GM06990 (cell line): ENCODE measurements at places on chromosomes 7 and 10.

- DNase-seq, result no peak
Measured at GRCh38 chr7:18208921-18209320, 181.3 kb upstream of the PRPS1L1 start.

DNA sequence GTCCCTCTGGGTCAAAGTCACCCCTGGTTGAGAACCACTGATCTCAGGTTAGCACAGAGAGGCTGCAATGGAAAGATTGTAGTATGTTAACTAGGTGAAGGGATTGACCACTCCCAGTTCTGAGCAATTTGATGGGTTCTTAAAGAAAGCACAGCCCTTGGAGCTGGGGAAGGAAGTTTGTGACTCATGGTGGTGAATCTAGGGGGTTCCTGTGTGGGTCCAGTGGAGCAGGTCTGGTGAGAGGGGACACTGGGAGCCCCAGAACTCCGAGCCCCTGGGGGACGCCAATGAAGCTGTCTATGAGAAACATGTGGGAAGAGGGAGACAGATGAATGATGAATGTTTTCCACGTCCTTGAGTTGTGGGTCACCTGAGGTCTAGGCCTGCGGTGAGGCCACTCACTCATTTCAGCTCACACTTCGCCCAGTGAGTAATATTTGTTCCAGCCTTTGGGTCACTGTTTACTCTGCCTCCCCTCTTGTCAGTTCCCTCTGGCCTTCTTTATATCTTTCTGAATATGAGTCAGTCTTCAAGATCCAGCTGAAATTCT lies 341.9 kb downstream of the LRMDA start:
- DNase-seq, result no peak

DNA sequence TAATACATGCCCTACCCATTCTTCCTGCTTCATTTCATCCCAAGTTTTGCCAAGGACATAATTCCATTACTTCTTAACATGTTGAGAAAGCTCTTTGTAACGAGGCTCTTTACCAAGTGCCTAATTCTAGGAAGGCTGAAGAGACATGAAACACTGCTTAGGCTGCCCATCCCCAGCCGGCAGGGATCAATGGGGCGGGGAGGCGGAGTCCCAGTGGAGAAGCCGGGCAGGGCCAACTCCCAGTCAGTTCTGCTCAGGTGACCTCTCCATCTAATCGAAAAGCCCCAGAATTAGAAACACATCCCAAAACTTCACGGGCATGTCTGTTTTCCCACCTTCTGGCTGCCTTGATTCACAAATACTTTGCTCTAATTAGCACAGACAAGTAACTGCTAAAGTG lies 89.5 kb upstream of the LYZL1 start:
- DNase-seq, result no peak

GRCh38 chr7:18538554-18539250 lies 43.2 kb downstream of the HDAC9 start:
- peak; percentile 66 for DNase-seq

DNA sequence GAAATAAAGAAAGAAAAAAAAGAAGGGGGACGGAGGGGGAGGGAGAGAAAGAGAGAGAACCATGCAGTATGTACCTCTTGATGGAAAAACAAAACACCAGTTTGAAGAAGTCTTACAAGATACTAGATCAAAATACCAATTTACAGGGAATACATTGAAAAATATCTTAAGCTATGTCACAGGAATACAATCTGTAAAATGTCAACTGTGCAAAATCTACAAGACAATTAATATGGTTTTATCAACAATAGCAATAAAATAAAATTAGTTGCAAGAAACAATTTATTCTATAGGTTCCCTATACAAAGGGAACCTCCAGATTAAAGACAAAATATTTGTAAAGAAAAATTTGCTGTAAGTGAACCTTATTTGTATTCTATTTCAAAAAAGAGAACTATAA lies 98.3 kb upstream of the CABCOCO1 start:
- DNase-seq, result no peak

- DNase-seq, result peak; percentile 26
Measured at GRCh38 chr10:23015021-23015707, 80.2 kb upstream of the MSRB2 start.

- DNase-seq, result no peak
Measured at GRCh38 chr7:151607464-151607867, 87.8 kb upstream of the RHEB start.

- DNase-seq, result no peak
Measured at GRCh38 chr7:105788816-105789349, 87.5 kb downstream of the ATXN7L1 start.

DNA sequence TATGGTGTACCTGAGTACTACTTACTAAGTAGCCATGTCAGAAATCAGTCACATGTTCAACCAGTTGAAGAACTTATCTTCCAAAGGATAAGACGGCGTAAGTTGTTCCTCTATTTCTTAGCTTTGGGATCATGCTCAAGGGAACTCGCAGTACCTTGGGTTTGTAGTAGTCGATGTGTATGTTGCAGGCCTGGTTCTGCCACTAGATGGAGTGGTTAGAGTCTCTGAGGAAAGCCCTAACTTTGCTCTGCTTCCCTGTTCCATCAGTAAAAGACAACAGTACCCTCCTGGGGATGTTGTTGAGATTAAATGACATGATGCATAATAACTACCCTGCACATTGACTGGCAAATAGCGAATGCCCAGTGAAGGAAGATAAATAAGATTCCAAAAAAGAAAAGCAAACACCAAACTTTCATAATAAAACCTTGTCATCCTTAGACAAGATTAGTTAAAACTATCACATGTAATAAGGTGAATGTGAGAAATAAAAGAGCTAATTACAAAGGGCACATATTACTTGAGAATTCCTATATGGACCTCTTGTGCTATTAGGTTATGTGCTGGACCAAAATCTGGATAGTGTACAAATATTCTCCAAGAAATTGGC lies 165.9 kb downstream of the ABCA13 start:
- DNase-seq, result no peak

GRCh38 chr10:1047937-1048336 lies 982 bp downstream of the IDI1 start:
- DNase-seq, result no peak

- no peak for DNase-seq
Measured at GRCh38 chr10:13788711-13789447, 202.1 kb downstream of the PRPF18 start.

GRCh38 chr7:139661043-139661440 lies 116.8 kb downstream of the HIPK2 start:
- no peak for DNase-seq

DNA sequence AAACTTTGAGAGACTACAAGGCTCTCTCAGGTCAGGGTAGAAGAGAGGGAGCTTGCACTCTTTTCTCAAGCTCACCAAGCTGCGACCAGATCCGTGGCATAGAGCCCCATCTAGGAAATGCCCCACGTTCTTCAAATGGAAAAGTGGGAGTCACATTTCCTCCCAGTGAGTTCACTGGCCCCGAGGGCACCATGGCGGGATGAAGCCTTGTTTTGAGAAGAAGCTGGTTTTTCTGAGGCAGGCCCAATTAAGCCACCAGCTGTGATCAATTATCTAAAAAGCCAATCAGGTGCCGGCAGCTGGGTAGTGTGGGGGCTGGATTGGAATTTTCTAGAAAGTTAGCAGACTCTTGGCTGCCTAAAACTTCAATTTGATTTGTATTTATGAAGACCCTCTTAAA lies 101.4 kb downstream of the ZNF365 start:
- no peak for DNase-seq

GRCh38 chr10:30803892-30804322 lies 174.4 kb upstream of the LYZL2 start:
- DNase-seq, result no peak

GRCh38 chr7:46558482-46559193 lies 637.6 kb upstream of the IGFBP3 start:
- no peak for DNase-seq

DNA sequence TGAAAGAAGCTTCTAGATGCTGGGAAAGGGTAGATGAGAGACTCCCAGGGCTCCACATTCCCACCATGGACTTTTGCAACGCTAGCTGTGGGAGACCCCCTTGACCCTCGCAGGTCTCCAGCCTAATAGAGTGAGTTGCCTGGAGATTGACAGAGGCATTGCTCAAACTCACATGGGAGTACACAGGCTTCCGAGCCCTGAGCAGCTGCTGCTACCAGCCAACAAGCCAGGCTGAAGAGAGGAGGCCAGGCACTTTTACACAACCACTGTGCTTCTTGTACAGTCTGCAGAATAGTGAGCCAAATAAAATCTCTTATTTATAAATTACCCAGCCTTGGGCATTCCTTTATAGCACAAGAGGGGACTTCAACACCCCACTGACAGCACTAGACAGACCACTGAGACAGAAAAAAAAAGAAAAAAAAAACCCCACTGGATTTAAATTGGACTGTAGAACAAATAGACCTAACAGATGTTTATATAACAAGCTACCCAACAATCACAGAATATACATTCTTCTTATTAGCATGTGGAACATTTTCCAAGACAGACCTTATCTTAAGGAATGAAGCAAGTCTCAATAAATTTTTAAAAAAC lies 146.2 kb downstream of the ZFAND4 start:
- DNase-seq, result no peak

DNA sequence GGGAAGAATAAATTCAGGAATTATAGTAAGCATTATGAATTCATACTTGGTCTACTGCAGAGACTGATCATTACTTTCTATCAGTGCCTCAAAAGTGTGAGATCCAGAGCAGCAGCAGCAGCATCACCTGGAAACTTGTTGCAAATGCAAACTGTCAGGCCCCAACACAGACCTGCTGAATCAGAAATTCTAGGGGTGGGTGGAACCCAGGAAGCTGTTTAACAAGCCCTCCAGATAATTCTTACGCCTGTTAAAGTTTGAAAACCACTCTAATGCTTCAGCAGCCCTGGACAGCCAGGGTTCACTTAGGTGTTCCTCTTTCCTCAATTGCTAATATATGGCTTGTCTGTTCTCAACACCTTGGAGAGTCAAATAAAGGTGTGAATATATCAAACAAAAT lies 19.5 kb downstream of the CACUL1 start:
- no peak for DNase-seq

DNA sequence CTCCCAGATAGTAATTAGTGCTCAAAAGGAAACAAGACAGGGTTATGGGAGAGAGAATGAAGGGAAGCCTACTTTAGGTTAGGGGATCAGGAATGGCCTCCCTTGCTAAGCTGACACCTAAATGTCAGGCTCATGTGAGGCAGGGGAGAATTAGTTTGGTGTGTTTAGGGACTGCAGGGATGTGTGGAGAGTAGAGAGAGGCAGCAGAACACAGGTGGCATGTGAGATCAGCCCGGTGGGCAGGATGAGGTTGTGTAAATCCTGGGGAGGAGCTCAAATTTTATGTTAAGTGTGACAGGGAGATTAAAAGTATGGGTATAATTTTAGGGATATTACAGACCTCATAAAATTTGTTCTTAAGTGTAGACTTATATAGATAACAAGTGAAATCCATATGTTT lies 56.2 kb upstream of the ZNF438 start:
- no peak for DNase-seq

GRCh38 chr7:22447762-22448161 lies 52.2 kb downstream of the STEAP1B start:
- peak; percentile 83 for DNase-seq

DNA sequence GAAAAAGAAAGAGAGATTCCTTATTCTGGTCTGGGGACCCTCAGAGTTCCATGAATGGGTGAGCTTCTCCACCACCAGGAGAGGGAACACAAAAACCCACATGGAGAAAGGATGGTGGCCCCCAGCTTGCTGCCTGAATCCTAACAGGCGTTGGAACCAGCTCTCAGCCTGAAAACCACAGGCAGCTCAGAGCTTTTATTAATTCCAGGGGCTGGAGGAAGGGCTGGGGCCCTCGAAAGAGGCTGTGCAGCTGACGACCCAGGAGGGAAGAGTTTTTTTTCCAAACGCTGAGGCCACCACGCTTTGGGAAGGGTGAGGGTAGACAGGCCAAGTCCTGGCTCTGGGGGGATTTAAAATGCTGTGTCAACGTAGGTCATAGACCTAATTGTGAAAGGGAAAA lies 10.8 kb upstream of the ELN start:
- no peak for DNase-seq
